HCT116 (cell line): ENCODE measurements at places on chromosomes 3 and 15.

DNA sequence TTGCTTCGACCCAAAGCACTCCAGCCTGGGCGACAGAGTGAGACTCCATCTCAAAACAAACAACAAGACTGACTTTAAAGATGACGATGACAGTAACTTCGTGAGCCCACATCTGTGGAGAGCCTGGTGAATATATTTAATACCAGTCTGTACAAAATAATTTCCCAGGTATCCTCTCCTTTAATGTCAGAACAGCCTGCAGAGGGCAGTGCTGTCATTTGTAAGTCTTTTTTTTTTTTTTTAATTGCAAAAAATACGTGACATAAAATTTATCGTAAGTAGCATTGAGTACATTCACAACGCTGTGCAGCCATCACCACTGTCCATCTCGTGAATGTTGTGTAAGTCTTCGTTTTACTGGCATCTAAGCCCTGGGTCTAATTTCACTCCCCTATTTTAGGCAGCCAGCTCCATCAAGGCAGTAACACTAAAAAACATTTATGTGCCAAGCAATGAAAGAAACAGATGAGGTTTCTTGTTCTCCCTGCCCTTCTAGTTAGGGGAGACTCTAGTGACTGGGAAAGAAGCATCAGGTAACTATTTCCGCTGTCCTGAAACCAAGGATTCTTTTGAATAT, 1.4 kb downstream of the HTD2 start:
- peak; percentile 65 for DNase-seq

DNA sequence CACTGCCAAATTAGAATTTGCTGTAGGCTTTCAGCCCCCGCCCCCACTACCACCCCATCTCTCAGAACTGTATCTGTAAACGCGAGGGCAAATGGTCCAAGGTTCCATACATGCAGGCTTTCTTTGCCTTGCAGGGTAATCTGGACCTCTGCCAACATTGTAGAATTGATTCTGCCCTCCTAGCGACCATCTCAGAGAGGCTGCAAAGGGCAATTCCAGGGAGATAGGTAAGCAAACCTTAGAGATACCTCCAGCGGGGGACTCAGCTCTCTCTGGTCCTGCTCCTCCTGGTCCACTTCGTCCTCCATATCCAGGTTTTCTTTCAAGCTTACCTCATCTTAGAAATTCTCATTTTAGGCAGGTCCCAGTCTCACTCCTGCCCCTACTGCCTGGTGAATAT, 64.4 kb downstream of the SLMAP start:
- no peak for DNase-seq

- no peak for DNase-seq
These were observed 43.1 kb upstream of the TIPARP start for GRCh38 chr3:156631323-156631722.

GRCh38 chr3:79808515-79808914, 40.7 kb upstream of the ROBO1 start:
- DNase-seq = no peak

DNA sequence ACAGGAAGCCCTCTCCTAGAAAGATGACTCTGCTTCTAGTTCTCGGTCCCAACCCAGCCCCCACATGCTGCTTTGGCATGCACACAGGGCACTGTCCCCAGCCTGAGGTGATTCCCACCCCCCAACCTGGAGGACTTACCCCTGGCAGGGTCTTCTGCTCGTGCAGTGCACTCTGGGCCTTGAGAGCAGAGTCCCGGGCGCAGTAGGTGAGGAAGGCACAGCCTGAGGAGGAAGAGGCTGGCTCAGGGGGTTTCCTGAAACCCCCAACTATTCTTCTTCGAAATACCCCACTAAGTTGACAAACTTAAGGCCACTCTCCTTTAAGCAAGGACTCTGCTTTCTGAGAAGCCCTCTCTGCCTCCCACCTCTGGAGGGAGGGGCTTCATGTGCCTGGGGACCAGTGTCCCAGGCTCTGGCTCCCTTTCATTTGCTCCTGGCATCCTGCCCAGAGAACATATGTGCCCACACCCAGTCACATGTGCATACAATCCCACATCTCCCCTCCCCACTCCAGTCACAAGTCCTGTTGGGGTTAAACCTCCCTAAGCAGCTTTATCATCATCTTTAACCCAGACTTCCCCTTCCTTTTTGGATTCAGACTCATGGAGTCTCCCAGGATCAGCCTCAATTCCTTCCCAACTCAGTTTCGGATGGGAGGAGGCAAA, 4.1 kb downstream of the CELF6 start:
- no peak for DNase-seq

DNA sequence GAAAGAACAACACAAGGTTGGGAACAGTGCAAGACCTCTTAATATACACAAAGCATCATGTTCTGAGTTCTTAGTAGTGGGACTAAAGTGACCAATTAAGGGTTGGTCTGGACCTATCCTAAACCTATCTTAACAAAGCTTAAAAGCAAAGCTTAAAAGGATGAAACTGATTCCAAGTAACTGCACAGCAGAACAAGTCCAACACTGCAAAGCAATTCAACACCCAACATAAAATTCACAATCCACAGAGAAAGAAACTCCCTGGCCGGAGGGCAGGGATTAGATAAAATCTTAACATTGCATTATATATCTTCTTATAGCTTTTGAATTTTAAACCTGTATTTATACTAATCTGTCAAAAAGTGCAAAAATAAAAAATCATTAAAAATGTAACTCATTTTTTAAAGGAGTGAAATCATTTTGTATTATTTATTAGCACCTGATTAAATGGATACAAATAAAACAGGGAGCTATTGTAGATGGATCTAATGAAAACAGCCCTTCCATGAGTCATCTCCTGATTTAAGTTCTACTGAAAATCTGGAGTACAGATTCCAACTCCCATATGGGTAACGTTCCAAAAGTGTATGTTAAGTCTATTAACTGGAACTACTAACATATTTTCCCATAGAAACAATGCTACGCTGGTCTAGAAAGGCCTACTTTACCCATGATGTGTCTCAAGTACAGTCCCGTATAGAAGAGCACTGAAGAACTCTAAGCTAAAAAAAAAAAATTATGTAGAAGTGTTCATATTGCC, 34.9 kb downstream of the PIK3R4 start:
- no peak for DNase-seq
